Type B pancreatic cell (in vitro differentiated cells): ENCODE measurements at places on chromosomes 5 and 9. TPM values are rescaled to one million over a fixed set of nuclear protein-coding genes. Genes with fewer than 3 reads are reported as not detected.

DNA sequence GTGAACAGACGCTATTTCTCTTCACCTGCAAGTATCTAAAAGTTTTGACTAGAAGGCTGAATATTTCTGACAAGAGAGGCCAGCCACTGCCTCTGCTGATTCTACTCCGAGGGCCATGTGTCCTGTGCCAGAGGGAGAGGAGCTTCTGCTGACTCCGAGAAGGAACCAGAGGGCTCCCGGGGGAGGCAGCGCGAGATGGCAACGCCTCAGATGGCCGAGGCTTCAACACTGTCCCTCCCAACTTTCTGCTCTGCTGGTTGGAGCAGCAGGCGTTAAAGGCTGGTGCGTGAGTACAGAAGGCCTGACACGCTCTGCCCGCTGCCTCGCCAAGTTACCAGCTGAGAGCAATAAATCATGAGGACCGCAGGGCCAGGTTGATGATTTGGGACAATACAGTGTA lies 178.8 kb downstream of the GAPVD1 start:
- no peak for DNase-seq

DNA sequence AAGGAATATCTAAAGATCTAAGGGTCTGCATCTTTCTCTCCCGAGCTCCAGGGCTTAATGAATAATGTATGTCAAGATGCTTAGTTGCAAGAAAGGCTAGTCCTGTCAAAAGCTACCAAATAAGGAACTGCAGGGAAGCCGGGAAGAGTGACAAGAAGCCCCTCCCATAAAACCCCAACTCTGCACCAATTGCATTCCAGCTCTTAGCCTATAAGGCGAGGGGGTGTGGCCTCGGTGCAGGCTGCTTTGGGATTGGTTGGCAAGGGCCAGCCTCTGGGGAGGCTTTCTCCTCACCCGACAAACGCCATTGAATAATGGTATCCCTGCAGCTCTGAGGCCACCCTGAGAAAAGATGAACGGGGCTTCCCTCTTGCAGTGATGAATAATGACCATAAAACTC lies 416.9 kb downstream of the RAB3C start:
- DNase-seq, result no peak

- no peak for DNase-seq
These were observed at the start of gene SLC45A2 for GRCh38 chr5:33984671-33985124. SLC45A2 (minus strand) TSS chr5:33984693; CDS start chr5:33984583, 110 bp downstream.

- DNase-seq, result no peak
These were observed 99.8 kb downstream of the VAV2 start for GRCh38 chr9:133892193-133892920.

DNA sequence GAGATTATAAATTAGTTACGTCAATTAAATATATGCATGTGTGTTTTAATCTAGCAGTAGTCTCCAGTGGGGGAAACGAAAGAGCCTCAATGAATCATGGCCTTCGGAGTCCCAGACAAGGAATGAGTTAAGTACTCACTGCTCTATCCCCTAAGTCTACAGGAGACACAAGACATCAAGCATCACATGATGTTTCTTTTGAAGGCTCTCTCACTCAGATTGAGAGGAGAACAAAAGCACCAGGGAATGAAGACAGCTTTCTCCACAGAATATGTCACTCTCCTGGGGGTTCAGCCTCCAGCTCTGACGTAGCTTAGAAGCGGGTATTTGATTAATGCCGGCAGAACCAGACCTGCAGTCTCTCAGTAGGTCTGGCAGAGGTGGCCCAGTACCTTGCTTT lies 381.4 kb downstream of the ACTL7B start:
- no peak for DNase-seq

DNA sequence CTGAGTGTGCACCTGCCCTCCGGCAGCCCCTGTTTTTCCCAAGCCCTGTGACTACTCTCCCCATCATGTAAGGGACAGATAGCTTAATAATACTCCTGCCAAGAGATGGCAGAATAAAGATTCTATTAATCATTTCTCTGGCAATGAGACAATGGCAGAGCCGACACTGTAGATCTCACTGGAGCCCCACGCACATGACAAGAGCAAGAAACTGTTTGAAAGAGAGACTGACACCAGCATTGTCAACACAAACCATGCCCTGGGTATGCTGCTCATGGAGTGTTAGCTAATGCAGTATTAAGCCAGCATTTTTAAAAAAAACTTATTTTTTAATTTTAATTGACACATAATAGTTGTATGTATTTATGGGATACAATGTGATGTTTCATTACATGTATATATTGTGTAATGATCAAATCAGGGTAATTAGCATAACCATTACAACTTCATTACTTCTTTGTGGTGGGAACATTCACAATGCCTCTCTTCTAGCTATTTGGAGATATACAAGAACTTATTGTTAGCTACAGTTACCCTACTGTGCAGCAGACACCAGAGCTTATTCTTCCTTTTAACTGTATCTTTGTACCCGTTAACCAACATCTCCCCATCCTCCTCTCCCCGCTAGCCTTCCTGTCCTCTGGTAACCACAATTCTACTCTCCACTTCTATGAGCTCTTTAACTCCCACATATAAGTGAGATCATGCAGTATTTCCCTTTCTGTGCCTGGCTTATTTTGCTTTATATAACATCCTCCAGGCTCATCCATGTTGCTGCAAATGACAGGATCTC lies 31.5 kb upstream of the SEMA4D start:
- no peak for DNase-seq

GRCh38 chr5:161414037-161414436 lies 132.5 kb downstream of the GABRB2 start:
- no peak for DNase-seq

DNA sequence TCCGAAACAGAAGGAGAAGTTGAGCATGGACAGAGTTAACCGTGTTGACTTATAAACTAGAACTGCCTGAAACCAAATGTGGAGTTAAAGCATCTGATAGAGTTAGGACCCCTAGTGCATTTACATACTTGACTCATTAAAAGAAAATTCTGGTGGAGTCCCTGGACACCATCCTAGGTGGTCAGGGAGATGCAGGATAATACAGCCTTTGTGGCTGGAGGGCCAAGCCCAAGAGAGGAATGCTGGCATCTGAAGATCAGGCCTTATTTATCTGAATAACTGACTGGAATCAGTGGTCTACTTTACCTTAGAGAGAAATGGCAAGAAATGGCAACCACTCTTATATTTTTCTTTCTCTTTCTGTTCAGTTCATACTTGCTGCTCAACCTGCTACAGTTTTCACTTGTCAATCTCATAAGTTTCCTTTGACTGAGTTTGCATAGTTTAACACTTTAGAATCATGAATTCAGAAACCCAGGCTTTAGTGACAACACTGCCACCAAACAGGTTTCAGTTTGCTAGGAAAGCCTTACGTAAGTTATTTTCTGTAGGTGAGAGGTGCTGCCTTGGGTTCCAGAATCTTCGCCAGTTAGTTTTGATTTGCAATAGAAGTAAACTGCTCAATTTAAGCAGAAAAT lies 10.2 kb downstream of the CMYA5 start:
- DNase-seq, result no peak

DNA sequence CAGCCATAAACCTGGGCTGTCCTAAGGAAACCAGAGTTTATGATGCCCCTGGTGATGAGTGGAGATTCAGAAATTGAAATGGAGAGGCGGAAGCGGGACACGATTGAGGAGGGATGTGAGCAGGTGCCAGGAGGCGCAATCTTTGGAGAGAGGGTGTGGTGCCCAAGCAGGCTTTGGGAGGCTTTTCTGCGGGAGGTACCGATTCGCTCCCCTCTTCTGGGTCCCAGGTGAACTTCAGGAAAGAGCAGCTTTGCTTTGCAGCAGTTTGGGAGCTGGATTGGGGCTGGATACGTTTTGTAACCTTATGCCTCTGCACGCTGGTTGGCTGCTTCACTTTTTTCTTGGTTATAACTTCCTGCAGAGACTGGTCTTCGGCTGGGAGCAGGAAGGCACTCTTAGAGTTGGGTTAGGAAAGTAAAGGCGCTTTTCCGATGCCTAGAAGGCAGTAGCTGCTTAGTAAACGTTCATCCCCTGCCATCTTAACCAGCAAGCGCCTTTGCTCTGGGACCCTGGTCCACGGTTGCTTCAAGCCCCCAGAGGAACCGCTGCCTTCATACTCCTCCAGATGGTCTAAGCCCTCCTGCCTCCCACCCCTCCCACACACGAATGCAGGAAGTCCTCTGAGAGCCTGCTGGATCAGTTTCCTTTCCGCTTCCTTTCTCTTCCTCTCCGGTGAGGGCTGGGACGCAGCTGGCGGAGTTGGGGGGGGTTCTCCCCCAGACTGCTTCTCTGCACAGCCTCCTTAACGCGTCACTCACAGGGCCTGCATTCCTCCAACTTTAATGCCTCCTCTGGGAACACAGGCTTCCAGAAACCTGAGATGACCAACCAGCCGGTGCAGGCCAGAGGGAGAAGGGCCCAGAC lies 15.2 kb upstream of the NEK6 start:
- no peak for DNase-seq

GRCh38 chr5:119583684-119584083 lies 45.7 kb upstream of the FAM170A start:
- DNase-seq, result no peak

GRCh38 chr5:171975262-171975876 lies 31.1 kb downstream of the FBXW11 start:
- DNase-seq, result no peak

DNA sequence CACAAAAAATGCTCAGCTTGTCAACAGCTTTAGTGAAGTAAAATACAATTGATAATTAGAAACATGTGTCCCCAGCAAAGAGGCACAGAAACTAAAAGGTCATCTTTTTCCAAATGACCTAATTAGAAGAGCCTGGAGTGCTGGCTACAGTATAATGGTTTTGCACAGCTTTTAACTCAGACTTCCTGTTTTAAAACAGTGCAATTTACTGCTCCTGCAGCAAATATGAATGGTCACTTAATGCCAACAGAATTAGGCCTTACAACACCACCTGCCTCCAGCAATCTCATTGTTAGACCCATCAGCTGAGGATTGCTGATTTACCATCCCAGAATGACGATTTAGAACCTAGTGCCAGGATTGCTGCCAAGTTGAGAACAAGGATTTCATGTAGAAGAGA lies 239.3 kb downstream of the CETN3 start:
- DNase-seq, result no peak

DNA sequence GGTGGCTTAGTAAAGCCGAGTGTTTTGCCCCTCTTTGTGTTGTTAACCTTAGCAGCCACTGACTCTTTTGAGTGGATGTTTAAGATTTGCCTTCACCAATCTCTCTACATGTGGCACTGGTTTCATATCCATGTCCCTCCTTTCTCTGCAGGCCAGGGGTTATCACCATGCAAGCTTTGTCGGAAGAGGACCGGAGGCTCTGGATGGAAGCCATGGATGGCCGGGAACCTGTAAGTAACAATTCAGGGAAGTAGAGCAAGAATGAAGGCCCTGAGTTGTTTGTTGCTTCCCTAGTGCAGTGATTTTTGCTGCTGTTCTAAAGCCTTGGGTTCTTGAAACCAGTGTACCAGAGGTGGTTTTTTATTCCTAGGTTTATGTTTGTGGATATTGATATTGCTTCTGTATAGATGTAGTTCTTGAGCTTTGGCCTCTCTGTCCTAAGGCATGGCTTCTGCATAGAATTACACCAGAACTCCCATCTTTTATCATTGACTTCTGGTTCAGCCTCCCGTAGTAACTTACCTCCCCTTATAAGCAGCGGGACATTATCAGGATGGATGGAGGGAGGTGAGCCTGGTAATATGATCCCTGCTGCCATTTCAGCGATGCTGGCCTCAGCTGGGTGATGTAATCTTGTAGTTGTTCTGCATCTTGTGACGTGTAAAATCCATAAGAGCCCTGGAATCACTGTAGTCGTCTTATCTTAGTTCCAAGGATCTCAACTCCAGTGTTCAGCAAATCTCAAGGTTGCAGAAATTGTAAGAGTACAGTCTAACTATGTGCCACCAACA lies 161.9 kb downstream of the ARHGAP26 start:
- no peak for DNase-seq

The ZNF366 gene
- not detected in 2 replicates for total RNA-seq

The PDE8B gene
- 16.7 and 69.8 TPM in 2 replicates for total RNA-seq

The SLC4A9 gene
- total RNA-seq, result 0.17 TPM in 1 of 2 replicates, not detected in the other

The CTSV gene
- 6.7 and 11.3 TPM in 2 replicates for total RNA-seq

The LCN2 gene
- 10.7 and 12.4 TPM in 2 replicates for total RNA-seq

The ENTREP1 gene
- 3.0 and 4.1 TPM in 2 replicates for total RNA-seq

The MEIKIN gene
- total RNA-seq, result not detected in 2 replicates
